Gastrocnemius medialis (tissue), 4 donors: ENCODE measurements at places on chromosomes 6 and 20. TPM values are rescaled to one million over a fixed set of nuclear protein-coding genes. Genes with fewer than 3 reads are reported as not detected.

Gene KIAA0408
- 53.9 TPM for total RNA-seq

Gene RRP36
- total RNA-seq = 49.3 TPM

Gene KCNQ2
- total RNA-seq = not detected

Gene PROKR2
- not detected for total RNA-seq

Gene AK9
- 7.7 TPM for total RNA-seq

Gene CYP21A2
- 0.16 TPM for total RNA-seq

Gene C6orf58
- not detected for total RNA-seq

Gene DNAH8
- total RNA-seq = not detected

Gene MACROD2
- 10.2 TPM for total RNA-seq

Gene SOBP
- total RNA-seq = 3.8 TPM

Gene MRPL18
- 122 TPM for total RNA-seq

Gene TRIM31
- total RNA-seq = 0.39 TPM

- no peak for DNase-seq
Measured at GRCh38 chr6:137036566-137037300, 8.0 kb downstream of the IL20RA start.

DNA sequence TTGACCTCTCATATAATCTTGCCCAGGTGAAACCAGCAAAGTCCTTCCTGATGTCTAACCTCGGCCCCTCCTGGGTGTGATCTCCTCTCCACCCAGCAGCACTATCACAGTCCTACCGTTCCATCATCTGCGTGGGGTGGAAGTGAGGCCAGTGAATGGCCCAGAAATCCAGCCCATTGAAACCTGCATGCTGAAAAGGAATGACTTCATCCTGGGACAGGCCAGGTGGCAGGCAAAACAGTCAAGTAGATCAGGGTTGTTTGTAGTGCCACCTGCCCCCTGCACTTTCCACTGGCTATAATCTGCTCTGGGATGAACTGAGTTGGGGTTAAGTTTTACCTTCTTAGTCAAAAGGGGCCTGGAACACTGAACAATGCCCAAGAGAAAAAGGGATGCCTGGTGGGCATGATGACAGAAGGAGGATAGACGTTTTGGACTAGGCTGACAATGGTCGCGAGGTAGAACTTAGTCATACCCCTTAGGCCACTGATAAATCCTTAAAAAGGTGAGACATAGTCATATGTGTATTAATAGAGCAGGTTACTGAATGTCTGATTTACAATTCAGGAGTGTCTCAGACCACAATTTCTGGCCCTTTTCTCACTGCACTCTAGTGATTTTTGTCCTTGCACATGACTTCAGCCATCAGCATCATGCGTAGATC is 8.1 kb upstream of the HSP90AB1 start:
- DNase-seq = no peak

GRCh38 chr6:8468552-8469356 is 33.4 kb upstream of the SLC35B3 start:
- DNase-seq = no peak

- DNase-seq = no peak
Measured at GRCh38 chr20:278181-278580, 12.4 kb downstream of the C20orf96 start.

GRCh38 chr20:59819496-59820203 is 113.8 kb downstream of the SYCP2 start:
- no peak for DNase-seq

DNA sequence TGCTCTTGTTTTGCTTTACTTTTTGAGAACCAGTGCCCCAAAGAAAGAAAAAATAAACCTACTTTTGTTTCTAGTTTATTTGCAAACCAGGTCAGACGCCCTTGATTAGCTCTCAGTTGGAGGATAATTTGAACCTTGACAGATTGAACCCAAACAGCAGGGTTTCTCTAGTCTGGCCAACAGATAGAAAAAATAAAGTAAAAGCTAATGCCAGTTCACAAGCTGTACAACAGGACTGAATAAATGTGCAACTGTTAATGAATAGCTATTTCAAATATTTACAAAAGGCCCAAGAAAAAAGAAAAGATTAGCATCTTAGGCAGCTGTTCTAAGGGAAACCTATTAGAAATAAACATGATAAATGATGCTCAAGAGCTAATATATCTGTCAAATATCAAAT is 331.8 kb downstream of the CDKAL1 start:
- no peak for DNase-seq

GRCh38 chr20:3334156-3334943 is 73.1 kb downstream of the DNAAF9 start:
- DNase-seq = no peak

DNA sequence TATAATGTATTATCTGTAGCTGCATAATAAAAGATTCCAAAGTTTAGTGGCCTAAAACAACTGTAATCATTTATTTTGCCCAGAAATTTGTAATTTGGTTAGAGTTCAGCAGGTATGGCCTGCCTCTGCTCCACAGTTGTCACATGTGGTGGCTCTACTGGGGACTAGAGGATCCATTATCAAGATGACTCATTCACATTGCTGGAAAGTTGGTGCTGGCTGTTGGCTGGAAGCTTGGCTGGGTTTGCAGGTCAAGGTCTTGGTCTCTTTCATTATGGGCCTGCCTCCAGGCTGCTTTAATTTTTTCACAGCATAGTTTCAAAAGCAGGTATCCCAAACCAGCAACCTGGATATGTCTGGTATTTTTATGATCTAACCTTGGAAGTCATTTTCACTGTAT is 17.6 kb downstream of the TRDN start:
- peak; percentile 40 for DNase-seq

GRCh38 chr20:45957021-45957941 is 14.7 kb downstream of the ZNF335 start:
- no peak for DNase-seq

DNA sequence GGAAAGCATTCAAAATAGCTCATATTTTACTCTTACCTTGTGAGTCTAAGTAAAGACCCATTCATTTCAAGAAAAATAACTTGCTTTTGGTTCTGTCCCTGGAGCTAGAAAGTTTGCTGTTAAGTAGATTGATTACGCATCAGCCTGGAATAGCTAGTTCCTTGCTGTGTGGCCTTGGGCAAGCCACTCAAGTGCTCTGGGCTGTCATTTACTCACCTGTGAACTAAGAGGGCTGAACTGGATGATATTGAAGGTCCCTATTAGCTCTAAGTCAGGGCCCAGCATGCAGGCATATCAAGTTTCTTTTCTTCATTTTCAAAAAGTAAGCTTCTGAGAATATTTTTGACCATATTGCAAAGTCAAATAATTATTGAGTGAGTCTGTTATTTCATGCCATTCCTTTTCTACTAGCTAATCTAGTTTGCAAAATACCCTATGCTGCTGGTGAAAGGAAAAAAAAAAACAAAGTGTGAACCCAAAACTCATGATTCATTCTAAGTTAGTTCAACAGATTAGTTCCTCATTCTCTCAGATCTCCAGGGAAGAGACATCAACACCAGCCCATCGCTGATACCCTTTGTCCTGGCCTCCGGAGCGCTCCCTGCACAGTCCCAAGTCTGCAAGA is 106.5 kb upstream of the GMDS start:
- DNase-seq = no peak

DNA sequence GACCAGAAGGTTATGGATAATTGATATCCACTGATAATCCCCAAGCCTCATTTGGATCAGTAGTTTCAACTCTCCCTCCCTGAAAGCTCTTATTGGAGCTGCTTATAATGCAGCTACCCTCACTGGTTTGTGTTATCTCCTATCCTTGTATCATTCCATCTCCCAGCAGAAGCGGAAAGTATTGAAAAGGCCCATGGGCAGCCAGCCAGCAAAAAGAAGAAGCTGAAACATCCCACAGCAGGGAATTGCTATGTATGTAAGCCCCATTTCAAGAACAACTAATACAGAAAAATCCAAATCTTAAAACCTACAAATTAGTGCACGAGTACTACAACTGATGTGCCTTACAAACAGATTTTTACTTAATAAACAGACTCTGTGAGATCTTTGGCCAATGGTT is 269.0 kb upstream of the ECI2 start:
- no peak for DNase-seq

GRCh38 chr6:24583463-24584381 is 62.3 kb downstream of the KIAA0319 start:
- DNase-seq = peak; percentile 59

GRCh38 chr20:52312132-52312729 is 120.7 kb upstream of the ZFP64 start:
- DNase-seq = no peak

DNA sequence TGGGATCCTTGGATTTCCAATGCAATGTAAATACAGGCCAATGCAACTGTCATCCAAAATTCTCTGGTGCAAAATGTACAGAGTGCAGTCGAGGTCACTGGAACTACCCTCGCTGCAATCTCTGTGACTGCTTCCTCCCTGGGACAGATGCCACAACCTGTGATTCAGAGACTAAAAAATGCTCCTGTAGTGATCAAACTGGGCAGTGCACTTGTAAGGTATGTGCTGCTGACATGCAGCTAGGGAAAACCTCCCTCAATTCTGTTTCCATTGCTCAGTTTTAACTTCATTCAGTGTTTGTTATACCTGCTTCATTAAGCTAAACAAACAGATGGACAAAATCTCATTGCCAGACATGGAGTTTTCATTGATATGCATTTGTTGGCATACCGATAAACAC is 397.1 kb downstream of the ARHGAP18 start:
- no peak for DNase-seq

DNA sequence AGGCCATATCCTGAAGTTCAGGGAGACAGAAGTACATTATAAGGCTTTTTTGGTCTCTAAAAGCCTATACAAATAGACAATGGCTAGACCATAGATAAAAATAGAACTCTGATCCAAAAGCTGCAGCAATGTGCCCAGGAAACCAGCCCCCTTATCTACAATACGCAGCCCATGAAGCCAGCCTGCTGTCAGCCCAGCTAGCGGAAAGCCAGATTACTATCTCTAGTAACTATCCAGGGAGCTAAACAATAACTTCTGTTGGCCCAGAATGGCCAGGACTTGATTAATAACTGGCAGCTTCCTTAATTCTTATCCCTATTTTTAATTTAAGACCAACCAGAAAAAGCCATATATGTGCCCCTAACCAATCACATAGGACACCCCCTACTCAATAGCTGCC is 160.4 kb upstream of the SMLR1 start:
- no peak for DNase-seq

- no peak for DNase-seq
Measured at GRCh38 chr6:44457596-44457995, 70.1 kb downstream of the CDC5L start.
